ENCODE measurements at places on chromosomes 7 and 10.

DNA sequence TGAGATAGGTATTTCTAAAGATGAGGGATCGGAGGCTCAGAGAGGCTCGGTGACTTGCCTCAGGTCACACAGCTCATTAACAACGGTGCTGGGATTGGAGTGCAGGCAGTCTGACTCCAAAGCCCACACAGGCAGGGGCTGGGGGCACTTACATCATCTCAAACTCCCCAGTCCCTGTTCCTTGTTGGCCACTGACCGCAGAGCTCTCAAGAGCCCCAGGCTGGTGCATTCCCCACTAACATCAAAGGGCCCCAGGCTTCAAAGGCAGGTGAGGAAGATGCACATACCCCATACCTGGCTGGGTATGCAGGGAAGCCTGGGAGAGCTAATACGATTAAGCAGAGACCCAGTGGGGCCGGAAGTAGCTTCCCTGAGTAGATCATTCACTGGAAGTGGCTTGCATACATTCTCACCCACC, 13.7 kb upstream of the NODAL start:
- DNase-seq = no peak

DNA sequence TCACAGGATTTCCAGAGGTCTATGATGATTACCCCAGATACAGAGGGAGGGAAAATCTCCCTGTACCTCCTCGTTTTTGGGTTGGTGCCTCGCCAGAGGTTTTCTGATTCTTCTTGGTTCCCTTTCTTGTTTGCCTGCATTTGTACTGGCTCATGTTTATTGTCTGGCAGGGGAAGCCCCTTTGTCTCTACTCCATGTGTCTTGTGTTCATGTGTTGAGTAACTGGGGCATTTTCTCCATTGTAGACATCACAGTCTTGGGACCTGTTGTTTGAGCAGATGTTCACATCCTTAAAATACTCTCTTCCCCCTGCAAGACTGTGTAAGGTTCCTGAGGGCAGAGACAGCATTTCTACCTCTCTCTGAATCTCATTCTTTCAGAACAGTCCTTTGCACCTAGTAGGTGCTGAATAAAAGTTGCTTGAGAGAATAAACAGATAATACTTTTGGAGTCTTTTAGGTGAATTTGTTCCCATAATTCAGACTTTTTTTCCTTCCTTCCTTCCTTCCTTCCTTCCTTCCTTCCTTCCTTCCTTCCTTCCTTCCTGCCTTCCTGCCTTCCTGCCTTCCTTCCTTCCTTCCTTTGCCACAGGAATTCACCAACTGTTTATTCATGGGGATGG, 25.1 kb downstream of the CDK14 start:
- peak; percentile 92 for DNase-seq

GRCh38 chr10:31929261-31930022, 811 bp upstream of the ARHGAP12 start:
- DNase-seq = peak; percentile 58

- peak; percentile 86 for DNase-seq
Observed at GRCh38 chr10:71597821-71598498, 121.6 kb downstream of the C10orf105 start.

- DNase-seq = no peak
Observed at GRCh38 chr7:87013840-87014190, 45.6 kb downstream of the ELAPOR2 start.

- no peak for DNase-seq
Observed at GRCh38 chr7:36851382-36851781, 127.1 kb upstream of the AOAH start.

DNA sequence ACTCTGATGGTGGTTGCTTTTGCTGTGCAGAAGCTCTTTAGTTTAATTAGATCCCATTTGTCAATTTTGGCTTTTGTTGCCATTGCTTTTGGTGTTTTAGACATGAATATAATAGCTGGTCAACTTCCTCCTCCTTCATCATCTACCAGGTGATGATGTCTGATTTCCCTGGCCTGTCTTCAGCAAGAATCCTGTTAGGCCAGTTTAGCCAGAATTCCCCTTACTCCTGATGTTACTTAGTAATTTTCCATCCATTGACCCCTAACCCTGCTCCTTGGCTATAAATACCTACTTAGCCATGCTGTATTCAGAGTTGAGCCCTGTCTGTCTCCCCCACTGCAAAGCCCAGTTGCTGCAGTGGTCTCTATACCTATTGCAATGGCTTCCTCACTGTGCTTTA, 91.4 kb downstream of the ZNF777 start:
- DNase-seq = no peak

GRCh38 chr7:51023547-51023946, 240.9 kb upstream of the GRB10 start:
- no peak for DNase-seq

GRCh38 chr7:55570939-55571338, 1.4 kb downstream of the VOPP1 start:
- DNase-seq = no peak

GRCh38 chr7:71612911-71613310, 481.0 kb downstream of the GALNT17 start:
- no peak for DNase-seq

DNA sequence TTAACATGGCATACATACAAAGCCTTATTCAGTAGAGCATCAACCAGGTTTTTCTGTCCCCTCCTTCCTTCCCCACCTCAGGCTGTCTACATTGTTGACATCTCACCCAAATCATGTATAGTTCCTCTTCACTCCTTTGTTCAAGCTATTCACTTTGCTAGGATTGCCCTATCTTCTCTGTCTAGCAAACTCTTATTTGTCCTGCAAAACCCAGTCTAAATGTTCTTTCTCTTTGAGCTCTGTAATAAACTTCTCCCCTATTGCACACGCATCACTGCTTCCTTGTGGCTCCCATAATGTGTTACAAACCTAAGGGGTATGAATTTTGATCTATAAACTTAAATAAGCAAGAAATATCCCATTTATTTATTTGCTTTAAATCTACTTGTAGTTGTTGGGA, 36.8 kb downstream of the MYPN start:
- DNase-seq = no peak

DNA sequence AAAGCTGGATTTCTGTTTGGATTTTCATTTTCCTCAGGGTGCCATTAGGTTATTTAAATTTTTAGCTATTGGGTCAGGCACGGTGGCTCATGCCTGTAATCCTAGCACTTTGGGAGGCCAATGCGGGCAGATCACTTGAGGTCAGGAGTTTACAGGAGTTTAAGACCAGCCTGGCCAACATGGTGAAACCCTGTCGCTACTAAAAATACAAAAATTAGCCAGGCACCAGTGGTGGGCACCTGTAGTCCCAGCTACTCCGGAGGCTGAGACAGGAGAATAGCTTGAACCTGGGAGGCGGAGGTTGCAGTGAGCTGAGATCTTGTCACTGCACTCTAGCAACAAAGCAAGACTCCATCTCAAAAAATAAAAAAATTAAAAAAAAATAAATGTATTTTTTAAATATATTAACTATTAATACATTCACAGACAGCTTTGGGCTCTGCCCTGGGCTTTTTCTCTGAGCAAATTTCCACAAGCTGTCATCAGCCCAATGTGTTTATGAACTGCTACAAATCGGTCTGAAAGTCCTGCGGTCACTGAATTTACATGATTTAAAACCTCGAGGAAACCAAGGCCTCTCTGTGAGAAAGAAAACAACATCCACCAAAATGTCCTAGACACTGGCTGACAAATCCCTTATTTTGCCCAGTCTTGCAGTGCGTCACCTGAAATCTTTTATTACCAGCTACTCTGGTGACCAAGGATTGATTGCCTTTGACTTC, 19.2 kb upstream of the PLEKHS1 start:
- DNase-seq = no peak

DNA sequence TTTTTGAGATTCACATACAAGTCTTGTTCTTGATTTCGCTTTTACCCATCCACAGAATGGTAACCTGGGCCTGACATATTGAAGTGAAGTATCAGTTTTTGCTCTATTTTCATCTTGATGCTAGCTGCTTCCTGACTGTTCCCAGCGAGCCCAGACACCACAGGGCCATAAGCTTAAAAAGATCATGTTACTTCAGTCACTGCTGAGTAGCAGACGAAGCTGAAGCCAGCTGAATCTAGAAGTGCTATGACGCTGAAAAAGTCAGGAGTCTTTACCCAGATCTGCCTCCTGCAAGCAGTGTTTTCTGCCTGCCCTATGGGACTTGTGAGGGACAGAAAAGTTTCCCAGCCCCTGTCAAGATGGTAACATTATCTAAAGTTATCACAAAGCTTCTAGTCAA, 2.7 kb upstream of the PRXL2A start:
- DNase-seq = no peak

DNA sequence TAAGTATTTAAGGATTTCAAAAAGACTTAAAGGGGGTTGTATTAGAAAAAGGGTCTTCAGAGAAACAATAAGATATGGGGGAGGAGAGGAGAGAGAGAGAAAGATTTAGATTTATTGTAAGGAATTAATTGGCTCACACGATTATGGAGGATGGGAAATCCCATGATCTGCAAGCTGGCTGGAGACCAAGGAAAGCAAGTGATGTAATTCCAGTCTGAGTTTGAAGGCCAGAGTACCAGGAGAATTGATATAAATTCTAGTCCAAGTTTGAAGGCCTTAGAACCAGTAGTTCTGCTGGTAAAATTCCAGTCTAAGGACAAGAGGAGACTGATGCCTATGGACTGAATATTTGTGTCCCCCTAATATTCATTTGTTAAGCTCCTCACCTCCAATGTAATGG, 20.6 kb upstream of the SLC13A1 start:
- DNase-seq = no peak

DNA sequence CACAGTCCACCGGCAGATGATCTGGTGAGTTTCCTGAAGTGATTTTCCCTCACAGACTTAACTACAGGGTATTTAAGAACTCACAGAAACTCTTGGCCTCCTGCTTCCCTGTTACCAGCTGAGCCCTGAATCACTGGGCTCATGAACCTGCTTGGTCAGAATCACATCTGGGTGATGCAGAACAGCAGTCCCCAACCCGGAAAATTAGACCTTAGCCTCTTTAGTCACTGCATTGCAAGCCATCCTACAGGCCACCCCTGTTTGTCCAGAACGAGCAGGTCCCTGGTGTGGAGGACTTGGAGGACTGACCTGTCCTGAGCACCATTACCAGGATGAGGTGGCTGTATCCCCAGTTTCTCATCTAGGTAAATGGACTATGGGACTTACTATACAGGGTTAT, 539.2 kb downstream of the TNS3 start:
- DNase-seq = no peak

GRCh38 chr10:119441921-119442757, 100.4 kb downstream of the RGS10 start:
- no peak for DNase-seq

- DNase-seq = no peak
Observed at GRCh38 chr7:34849986-34850385, 187.3 kb downstream of the DPY19L1 start.

GRCh38 chr10:99569253-99569939, 36.7 kb downstream of the NKX2-3 start:
- DNase-seq = no peak

- peak; percentile 70 for DNase-seq
Observed at GRCh38 chr10:16891375-16892313, 74.4 kb upstream of the RSU1 start.

- DNase-seq = no peak
Observed at GRCh38 chr10:58512491-58513187, at the start of gene BICC1. Gene BICC1, plus strand, starts transcription at chr10:58512872. Its CDS starts 272 bp downstream, at chr10:58513144.

- no peak for DNase-seq
Observed at GRCh38 chr7:110204527-110204926, 886.4 kb upstream of the LRRN3 start.

DNA sequence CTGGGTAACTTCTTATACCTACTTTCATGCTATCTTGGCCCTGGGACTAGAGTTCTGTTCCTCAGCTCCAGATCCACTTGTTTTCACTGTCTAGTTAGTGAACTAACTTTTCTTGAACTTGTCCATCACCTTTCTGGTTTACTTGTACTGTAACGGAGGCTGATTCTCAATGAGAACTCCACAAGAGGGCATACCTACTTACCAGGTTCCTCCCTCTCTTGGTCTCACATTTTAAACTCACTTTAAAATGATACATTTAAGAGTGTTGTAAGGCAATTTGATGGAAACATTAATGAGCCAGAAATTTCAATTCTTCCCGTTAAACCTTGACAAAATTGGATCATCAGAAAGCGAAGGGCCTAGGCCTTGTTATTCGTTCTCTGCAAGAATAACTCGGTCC, 111.6 kb downstream of the MAGI2 start:
- DNase-seq = no peak

DNA sequence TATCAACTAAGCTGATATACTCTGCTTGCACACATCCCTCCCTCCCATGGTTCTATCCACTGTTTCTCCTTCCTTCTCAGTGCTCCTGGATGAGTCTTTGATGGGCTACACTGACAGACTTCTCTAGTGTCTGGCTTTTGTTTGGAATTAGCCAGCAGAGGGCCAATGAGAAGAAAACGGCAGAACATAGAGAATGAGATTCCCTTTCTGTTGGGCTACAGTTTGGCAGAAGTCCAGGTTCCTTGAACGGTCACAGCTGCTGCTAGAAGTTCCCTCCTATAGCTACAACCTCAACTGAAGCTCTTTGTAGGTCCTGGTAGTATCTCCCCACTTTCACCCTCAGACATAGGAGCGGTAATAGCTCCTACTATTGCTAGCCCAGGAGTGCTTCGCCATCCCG, 251.1 kb upstream of the LRRN3 start:
- no peak for DNase-seq

- DNase-seq = no peak
Observed at GRCh38 chr10:131980761-131981428, 828 bp downstream of the BNIP3 start.

DNA sequence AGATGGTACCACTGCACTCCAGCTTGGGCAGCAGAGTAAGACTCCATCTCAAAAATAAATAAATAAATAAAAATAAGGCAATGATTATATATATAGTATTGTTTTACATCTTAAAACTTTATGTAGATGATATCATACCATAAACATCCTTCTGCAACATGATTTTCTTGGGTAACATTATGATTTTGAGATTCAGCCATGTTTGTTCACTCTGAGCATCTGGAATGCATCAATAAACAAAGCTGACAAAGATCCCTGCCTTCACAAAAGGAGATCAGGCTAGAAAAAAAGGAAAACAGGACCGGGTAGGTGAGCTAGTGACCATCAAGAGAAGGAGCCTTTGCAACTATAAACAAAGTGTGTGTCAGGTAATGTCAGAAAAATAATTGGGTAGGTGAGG, 31.9 kb upstream of the KAT6B start:
- DNase-seq = no peak

DNA sequence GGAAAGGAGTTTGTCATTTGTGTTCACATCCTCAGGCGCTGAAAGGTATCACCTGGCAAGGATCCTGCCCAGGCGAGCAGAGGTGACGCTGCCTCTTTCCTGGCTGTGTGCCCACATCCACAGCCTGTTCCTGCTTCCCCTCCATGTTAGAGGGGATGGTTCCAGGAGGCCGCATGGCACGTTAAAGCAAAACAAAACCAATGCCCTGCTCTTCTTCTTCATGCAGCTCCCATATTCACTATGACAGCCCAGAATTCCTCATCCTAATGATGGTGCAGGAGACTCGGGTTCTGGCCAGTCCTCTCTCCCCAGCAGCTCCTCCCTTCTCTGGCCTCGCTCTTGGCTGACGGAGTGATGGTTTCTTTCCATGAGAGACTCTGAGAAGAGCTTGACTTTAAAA, 678.5 kb upstream of the ANKRD30A start:
- DNase-seq = no peak

- DNase-seq = peak; percentile 91
Observed at GRCh38 chr10:102395400-102396316, at the start of gene NFKB2. Gene NFKB2, plus strand, starts transcription at chr10:102395705. Its CDS starts 255 bp downstream, at chr10:102395960.

Measured in inflammatory macrophage (primary cell).